ENCODE measurements at places on chromosomes 12 and 14.
A peak's percentile ranks its signal among the peaks of the same experiment; 100 is the strongest.

- no peak for DNase-seq
Observed at GRCh38 chr12:82448911-82449578, 90.7 kb downstream of the METTL25 start.

DNA sequence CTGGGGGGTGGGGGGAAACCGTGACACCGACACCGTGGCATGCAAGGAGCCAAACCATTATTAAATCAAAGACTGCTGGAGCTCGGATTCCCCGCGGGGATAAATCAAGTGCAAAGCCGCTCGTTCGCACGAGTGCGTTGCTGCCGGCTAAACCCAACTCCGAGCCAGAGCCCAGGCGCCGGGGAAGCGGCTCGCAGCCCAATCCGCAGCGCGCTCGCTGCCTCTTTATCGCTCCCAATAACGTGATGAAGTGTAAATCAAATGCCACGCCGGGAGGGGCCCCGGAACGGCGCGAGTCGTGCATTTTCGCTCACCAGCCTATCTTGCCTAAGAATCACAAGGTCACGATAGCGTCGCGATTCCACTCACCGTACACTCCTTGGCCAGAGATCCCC is 1.3 kb downstream of the MDGA2 start:
- no peak for DNase-seq

DNA sequence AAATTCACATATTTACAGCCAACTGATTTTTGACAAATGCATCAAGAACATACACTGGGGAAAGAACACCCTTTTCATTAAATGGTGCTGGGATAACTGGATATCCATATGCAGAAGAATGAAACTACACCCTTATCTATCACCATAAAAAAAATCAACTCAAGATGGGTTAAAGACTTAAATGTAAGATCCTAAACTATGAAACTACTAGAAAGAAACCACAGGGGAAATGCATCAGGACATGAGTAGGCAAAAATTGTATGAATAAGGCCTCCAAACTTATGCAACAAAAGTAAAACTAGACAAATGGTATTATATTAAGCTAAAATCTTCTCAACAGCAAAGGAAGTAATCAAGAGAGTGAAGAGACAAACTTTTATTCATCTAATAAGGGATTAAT is 242.6 kb downstream of the CPNE8 start:
- peak; percentile 10 for DNase-seq

- no peak for DNase-seq
Observed at GRCh38 chr12:50192908-50193307, 25.7 kb upstream of the CERS5 start.

DNA sequence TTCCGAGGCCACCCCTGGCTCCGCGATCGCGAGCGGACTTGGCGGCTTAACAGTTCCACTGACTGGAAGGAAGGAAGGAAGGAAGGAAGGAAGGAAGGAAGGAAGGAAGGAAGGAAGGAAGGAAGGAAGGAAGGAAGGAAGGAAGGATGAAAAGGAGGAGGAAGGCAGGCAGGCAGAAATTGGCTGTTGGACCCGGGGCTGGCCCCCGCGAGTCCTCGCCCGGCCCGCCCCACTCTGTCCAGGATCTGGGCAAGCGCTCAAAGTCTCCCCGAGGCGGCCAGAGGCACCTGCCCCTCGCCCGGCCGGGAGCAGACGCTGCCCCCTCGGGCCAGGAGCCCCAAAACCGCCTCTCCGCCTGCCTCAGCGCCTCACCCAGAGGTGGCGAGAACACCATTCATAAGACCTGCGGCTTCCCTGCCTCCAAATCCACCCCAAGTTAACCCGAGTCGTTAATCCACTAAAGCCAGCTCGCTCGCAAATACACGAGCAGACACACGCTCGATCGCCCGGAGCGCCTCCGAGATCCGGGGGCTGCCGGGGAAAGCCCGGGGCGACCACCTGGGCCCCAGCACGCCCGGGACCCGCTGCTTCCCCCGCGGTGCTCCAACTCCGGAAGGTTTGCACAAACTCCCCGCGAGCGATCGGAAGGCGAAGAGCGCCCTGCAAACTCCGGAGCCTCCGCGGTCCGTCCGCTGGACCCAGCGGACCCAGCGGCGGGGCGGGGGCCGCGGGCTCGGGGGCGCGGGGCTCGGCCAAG is 844 bp downstream of the DPF3 start:
- DNase-seq = peak; percentile 27

DNA sequence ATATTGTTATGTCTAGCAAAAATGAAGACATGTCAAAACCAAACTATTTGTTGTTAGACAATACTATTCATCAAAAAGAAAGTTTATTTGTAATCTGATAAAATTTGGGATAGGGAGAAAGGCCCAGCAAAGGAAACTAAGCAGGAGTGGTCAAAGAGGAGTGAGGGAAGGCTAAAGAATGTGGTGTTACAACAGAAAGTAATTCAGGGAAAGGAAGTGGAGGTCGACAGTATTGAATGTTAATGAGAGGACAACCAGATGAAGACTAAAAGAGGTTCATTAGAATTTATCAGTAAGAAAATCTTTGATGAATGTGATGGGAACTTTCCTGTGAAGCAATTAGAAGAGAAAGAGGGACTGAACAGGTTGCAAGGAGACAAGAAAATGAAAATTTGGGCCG is 33.9 kb downstream of the PLCZ1 start:
- DNase-seq = no peak

- no peak for DNase-seq
Observed at GRCh38 chr12:132948146-132949066, 7.7 kb downstream of the ZNF605 start.

DNA sequence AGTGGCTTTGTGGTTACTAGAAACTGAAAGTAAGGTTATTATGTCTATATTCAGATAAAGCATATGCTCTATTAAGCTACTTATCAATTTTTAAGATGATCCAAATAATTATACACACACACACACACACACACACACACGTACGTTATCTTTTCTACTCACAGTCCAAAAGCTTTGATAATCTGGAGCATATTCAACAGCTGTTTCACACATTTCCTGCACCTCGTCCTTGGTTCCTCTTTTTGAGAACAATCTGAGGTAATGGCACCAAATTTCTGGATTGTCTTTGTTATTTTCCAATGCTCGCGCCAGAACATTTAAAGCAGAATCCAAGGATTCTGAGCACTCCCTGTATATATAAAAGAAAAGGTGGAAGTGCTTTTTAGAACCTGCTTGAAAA is 37.5 kb downstream of the ZFC3H1 start:
- DNase-seq = no peak

DNA sequence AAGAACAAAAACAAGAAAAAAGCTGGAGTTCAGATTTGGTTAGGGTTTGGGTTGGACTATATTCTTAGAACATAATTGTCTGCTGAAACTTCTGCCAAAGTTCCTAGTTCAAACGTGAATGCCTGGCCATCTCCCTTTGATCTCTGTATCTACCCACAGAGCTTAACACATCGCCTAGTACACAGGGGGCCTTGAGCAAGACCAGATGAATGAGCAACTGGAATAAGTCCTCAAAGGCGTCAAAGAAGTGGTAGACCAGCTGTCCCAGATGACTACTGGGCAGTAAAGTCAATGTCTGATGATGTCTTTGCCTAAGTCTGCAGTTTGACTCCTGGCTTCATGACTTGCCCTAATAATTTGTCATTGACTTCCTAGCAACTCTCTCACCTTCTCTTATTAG is 13.9 kb upstream of the STAB2 start:
- no peak for DNase-seq

GRCh38 chr14:35215110-35215813 is 76.9 kb upstream of the PSMA6 start:
- peak; percentile 78 for DNase-seq

- DNase-seq = peak; percentile 10
Observed at GRCh38 chr12:19620222-19620621, 180.9 kb downstream of the AEBP2 start.

- peak; percentile 38 for DNase-seq
Observed at GRCh38 chr12:89261982-89262381, 90.3 kb downstream of the DUSP6 start.

DNA sequence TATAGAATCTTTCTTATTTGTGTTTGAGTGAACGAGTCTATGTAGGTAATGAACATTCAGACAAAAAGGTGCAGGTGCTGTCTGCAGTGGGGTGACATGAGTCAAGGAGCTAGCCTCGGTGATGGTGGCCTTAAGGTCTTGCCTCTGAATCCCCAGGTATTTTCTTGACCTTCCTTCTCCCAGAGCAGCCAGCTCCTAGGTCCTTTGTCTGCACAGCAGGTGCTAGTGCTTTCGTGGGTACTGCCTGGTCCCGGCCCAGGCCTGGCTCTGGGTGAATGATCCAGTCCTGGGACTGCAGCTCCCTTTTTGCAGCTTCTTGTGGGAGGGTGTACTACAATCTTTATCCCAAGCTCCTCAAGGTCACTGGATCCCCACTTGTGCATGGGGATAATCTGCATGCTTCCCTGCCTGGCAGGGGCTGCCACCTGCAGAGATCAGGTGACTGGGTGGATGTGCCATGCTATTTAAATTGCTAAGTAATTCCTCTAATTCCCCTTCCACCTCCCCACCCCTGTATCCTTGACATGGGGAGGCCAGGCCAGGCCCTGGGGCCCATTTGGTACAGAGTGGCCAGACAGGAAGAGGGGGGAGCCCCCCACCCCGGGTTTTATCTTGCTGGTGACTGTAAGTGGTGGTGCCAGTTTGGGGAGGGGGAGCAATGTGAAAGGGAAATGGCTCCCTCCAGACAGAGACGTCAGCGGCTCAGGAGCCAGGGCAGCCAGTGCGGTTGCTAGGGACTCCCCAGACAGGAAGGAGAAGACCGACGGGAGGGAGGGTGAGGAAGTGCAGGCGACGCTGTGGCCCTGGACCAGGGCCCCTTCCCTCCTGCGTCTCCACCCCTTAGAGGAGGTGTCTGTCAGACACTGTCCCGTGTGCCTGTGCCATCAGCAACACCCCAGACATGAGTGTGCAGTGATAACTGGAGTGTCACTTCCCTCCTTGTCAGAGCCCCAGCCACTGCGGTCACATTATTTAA is 6.7 kb downstream of the VASH1 start:
- DNase-seq = no peak

GRCh38 chr12:76158518-76159321 is 74.2 kb upstream of the NAP1L1 start:
- peak; percentile 64 for DNase-seq

DNA sequence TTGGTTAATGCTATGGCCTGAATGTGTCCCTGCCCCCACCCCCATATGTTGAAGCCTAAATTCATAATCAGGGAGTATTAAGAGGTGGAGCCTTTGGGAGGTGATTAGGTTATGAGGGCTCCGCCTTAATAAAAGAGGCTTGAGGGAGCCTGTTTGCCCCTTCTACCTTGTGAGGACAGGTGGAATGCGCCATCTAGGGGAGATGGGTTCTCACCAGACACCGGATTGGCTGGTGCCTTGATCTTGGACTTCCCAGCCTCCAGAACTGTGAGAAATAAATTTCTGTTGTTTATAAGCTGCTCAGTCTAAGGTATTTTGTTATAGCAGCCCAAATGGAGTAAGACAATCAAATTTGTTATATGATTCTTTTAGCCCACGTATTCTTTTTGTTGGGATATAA is 148.3 kb downstream of the PTCSC3 start:
- DNase-seq = no peak

DNA sequence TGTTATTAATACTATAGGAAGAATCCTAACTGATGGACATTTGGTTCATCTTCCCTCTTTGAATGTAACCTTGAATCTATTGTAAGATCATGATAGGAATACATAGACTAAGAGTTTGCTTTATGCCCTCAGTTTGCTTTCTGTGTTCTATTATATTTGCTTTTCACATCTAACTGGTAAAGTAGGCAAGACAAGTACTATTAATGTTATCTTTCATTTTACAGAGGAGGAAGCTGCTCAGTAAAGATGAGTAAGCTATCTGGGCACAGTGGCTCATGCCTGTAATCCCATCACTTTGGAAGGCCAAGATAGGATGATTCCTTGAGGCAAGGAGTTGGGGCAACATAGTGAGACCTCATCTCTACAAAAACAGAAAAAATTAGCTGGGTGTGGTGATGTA is 103.0 kb downstream of the TMTC2 start:
- no peak for DNase-seq

GRCh38 chr14:102495491-102496330 is 13.9 kb downstream of the ANKRD9 start:
- DNase-seq = no peak

- no peak for DNase-seq
Observed at GRCh38 chr14:25520821-25521220, 470.9 kb upstream of the STXBP6 start.

- DNase-seq = no peak
Observed at GRCh38 chr12:108995370-108995992, 25.4 kb downstream of the SVOP start.

GRCh38 chr12:130613831-130614529 is 102.1 kb downstream of the RIMBP2 start:
- DNase-seq = no peak

- DNase-seq = no peak
Observed at GRCh38 chr12:95506707-95507523, 33.0 kb downstream of the METAP2 start.

DNA sequence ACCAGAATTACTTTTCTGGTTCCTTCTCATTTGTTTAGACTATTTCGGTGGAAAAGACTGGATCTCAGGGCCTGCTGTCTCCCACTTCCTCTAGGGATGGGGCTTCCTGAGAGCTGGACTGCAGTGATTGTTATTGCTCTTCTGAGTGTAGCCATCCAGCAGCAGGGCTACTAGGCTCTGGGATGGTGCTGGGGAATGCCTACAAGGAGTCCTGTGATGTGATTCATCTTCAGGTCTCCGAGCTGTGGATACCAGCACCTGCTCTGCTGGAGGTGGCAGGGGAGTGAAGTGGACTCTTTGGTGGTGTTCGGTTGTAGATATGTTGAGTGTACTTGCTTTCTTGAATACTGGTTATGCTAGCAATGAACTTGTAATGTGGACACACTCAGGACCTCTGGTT is 42.7 kb downstream of the AEBP2 start:
- no peak for DNase-seq
